Activated CD8-positive, alpha-beta T cell treated with anti-CD3 and anti-CD28 coated beads, Interleukin-2, amount 10 ng/mL, durations not matched to agents 7 days and 5 days (primary cell): ENCODE measurements at places on chromosomes 1 and 21. TPM values are rescaled to one million over a fixed set of nuclear protein-coding genes. Genes with fewer than 3 reads are reported as not detected.

Gene GOLT1A
- total RNA-seq: not detected

Gene VPS26C
- 98.7 TPM for total RNA-seq

Gene CHIA
- not detected for total RNA-seq

Gene GUCA2B
- total RNA-seq: not detected

Gene SYT14
- total RNA-seq: not detected

Gene BRWD1
- total RNA-seq: 36.0 TPM

Gene EIF4G3
- 37.9 TPM for total RNA-seq

Gene ADGRB2
- total RNA-seq: 0.37 TPM

Gene NOTCH2NLA
- total RNA-seq: 21.9 TPM

Gene LAD1
- not detected for total RNA-seq

Gene EFNA4
- total RNA-seq: 7.8 TPM

Gene SHISAL2A
- 7.9 TPM for total RNA-seq

Gene LENEP
- total RNA-seq: 1.1 TPM

Gene CELA2A
- total RNA-seq: not detected

Gene ZBTB21
- 19.5 TPM for total RNA-seq

Gene RCC2
- 152 TPM for total RNA-seq

Gene SERTAD4
- total RNA-seq: not detected

Gene ACADM
- 52.1 TPM for total RNA-seq

Gene OPTC
- total RNA-seq: not detected

Gene PLA2G2F
- not detected for total RNA-seq

Gene FAM131C
- total RNA-seq: 6.1 TPM

Gene TTC34
- total RNA-seq: 0.86 TPM

Gene C8A
- not detected for total RNA-seq

Gene GABPB2
- total RNA-seq: 34.4 TPM

Gene GLUL
- total RNA-seq: 98.0 TPM

Gene CYP4Z1
- not detected for total RNA-seq

Gene NFIA
- total RNA-seq: 0.78 TPM

Gene XCL1
- total RNA-seq: 41.8 TPM

Gene UBL4B
- total RNA-seq: not detected

Gene PLPPR4
- not detected for total RNA-seq

Gene AADACL3
- not detected for total RNA-seq

Gene S100A7
- total RNA-seq: not detected

Gene TMEM240
- 1.0 TPM for total RNA-seq

Gene LRRC53
- total RNA-seq: not detected

Gene TCEA3
- total RNA-seq: 12.1 TPM

Gene RAB25
- total RNA-seq: not detected

Gene HTR1D
- not detected for total RNA-seq

Gene RAB3B
- total RNA-seq: 0.08 TPM

Gene CELA3B
- total RNA-seq: not detected

Gene PKNOX1
- total RNA-seq: 25.3 TPM

Gene PGLYRP3
- not detected for total RNA-seq

Gene CEP350
- total RNA-seq: 59.3 TPM

Gene ICOSLG
- 2.0 TPM for total RNA-seq

Gene SIM2
- not detected for total RNA-seq

Gene ERG
- total RNA-seq: not detected

Gene S100A7A
- total RNA-seq: not detected

Gene C1orf115
- 0.10 TPM for total RNA-seq

Gene SPRR3
- not detected for total RNA-seq

Gene EXTL1
- not detected for total RNA-seq

Gene APCS
- total RNA-seq: not detected
